ENCODE measurements at places on chromosomes 5 and 9. TPM values are rescaled to one million over a fixed set of nuclear protein-coding genes. Genes with fewer than 3 reads are reported as not detected.

- DNase-seq = no peak
These were observed 190.1 kb upstream of the TBC1D2 start for GRCh38 chr9:98445576-98445975.

FAM169A gene
- total RNA-seq = 10.2 TPM

DNA sequence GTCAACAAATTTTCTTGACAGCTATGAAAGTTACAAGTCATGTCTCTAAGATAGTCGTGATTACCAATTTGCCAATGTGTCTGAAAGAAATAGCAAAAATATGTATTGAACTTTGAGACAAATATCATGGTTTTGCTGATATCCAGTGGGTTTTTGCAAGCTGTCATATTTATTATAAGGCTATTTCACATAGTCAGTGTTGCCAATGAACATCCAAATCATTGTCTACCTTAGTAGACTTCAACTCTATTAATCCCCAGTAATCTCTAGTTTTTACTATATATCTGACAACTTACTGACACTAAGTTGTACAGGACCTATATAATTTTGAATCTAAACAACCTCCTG, 203.2 kb downstream of the TSSK1B start:
- no peak for DNase-seq

DNA sequence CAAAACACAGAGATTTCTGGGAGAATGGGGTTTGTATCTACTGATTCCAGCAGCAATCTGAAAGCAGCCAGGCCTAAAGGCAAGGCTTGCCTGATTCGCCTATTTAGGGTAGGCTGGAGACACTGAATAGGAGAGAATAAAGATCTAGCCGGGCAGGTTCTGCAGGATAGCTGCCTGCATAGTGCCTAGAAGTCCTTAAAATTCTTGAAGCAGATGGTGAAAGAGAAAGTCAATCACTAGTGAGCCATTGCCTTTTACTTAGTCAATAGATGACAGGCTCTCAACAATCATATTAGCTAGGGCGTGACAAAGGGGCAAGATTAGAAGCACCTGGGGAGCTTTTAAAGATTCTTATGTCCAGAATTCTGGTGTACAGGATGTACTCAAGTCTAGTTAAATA, 522.7 kb downstream of the HTR1A start:
- no peak for DNase-seq

RAB14 gene
- total RNA-seq = 29.8 TPM

DNA sequence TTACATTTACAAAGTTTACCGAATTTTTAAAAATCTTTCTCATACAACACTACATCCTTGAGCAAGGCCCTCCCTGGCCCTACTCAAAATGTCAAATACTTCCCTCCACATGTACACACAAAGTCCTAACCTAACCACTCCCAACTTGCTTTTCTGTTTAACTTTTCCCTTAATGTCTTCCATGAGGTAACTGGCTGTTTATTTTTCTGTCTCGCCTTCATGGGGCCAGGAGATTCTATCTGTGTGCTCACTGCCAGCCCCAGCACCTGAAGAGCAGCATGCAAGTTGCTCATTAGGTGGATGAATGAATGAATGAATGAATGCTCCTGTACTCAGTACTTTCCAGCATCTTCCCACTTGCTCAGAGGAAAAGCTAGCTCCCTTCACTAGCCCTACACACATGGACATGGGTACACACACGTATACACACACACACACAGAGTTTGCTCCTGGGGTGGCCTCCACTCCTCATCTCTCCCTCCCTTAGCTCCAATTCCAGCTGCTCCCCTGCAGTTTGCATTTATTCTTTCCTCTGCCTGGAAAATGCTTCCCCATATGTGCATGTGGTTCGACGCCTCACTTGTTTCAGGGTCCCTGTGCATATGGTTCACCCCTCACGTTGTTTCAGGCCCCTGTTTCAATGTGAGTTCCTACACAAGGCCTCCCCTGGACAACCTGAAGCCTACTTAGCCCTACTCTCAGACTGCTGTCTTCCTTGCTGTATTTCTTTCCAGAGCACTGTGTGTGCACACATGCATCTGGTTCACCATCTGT, 165.2 kb downstream of the ROR2 start:
- DNase-seq = no peak

DNA sequence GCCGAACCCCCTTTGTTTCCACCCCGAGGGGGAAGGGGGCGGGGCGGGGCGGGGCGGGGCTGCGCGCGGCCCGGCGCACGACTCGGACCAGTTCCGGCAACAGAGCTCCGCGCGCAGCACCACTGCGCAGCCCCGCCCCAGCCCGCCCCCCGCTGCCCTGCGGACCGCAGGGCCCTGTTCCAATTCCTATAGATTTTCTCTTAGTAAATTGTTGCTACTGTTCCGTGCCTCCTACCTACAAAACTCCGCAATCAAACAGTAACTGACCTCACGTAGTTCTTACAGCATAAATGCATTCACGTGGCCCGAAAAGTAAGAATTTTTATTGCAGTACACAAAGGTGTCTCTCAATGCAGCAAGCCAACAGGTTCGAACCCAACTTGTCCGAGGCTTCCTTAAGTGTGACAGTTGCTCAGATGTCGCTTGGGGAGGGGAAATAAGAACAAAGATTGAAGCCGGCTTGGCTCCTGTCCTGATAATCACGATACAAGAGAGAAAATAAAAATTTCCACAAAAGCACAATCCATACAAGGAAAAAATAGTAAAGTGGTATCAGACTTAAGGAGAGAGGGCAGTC, 1.2 kb upstream of the RNF38 start:
- DNase-seq = peak; percentile 60

GRCh38 chr5:178784391-178784790, 53.9 kb upstream of the ZNF354A start:
- DNase-seq = no peak

DNA sequence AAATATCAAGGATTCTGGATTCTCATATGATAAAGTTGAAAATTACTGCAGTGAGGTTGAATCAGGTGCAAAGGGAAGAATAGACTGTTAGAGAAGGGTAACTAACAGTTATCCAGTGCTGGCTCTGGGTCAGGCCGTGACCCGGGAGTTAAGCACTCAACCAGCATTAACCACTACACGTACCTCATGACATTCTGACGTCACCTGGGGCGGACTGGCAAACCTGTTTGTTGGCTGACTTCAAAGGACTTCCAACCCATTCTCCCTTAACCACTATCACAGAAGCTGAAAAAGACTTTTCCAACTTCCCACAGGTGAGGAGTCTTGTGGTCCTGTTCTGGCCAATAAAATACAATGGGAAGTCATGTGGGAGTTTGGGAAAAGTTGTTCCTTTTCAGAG, 268.9 kb downstream of the ENC1 start:
- DNase-seq = no peak

GRCh38 chr9:93576258-93577077, at the start of gene PHF2:
TSS of gene PHF2 (plus strand) at chr9:93576584. CDS start at chr9:93576774, 190 bp downstream.
- DNase-seq = no peak

- DNase-seq = no peak
These were observed 47.5 kb downstream of the SLC44A1 start for GRCh38 chr9:105291938-105292337.

DNAI1 gene
- total RNA-seq = 0.77 TPM

DNA sequence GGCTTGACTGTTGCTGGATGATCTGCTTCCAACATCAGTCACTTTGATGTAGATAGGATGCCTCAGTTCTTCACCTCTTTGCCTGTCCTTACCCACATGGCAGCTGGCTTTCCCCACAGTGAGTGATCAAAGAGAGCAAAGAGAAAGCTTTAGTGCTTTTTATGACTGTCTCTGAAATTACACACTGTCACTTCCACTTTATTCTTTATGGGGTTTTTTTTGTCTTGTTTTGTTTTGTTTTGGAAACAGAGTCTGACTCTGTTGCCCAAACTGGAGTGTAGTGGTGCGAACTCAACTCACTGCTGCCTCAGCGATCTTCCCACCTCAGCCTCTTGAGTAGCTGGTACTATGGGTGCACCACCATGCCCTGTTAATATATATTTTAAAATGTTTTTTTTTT, 32.4 kb upstream of the C5orf24 start:
- no peak for DNase-seq

TSLP gene
- not detected for total RNA-seq

DNA sequence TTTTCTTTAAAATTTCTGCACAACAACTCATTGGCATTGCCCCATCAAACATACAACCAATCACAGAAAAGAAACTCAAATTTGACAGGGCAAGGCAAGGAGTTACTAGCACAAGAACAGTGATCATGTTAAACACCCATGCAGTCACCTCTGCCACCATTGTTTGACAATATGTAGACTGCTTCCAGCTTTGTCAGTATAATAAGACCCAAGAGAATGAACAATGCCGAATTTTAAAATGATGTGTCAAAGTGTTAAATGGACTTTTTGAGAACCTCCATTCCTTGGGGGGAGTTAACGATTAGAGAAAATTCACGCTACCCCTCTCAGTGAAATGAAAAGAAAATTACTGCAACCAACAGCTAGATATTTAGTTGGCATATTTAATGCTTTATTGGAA, 109.2 kb downstream of the SEMA6A start:
- DNase-seq = no peak
